Ovary (tissue), 10 donors: ENCODE measurements at places on chromosomes 12 and 14. TPM values are rescaled to one million over a fixed set of nuclear protein-coding genes. Genes with fewer than 3 reads are reported as not detected.
A peak's percentile ranks its signal among the peaks of the same experiment; 100 is the strongest.

Gene ARHGAP9
- 8.0 TPM for total RNA-seq

Gene COX8C
- total RNA-seq, result not detected

Gene GPRC5A
- total RNA-seq, result 71.5 TPM

Gene C14orf132
- total RNA-seq, result 5.3 TPM

Gene MANSC4
- 0.36 TPM for total RNA-seq

Gene KRT82
- total RNA-seq, result not detected

Gene SMIM41
- 2.6 TPM for total RNA-seq

Gene MTERF2
- total RNA-seq, result 11.7 TPM

Gene RITA1
- 15.4 TPM for total RNA-seq

Gene TAS2R9
- total RNA-seq, result not detected

DNA sequence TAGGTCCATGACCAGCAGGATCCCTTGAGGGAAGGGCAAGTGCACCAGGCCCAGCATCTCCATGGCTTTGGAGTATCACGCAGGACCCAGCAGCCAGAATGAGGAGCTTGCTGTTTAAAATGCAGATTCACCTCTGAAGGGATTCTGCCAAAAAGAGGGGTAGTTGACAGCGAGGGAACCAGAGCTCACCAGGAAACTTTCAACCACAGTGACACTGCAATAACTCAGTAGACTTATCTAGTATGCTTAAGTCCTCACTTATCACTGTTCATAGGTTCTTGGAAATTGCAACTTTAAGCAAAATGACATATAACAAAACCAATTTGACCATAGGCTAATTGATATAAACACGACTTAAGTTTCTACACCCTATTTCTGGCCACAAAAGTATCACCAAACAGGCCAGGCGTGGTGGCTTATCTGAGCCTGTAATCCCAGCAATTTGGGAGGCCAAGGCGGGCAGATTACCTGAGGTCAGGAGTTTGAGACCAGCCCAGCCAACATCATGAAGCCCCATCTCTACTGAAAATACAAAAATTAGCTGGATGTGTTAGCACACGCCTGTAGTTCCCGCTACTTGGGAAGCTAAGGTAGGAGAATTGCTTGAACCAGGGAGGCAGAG lies 21.4 kb upstream of the CKAP4 start:
- no peak for DNase-seq

DNA sequence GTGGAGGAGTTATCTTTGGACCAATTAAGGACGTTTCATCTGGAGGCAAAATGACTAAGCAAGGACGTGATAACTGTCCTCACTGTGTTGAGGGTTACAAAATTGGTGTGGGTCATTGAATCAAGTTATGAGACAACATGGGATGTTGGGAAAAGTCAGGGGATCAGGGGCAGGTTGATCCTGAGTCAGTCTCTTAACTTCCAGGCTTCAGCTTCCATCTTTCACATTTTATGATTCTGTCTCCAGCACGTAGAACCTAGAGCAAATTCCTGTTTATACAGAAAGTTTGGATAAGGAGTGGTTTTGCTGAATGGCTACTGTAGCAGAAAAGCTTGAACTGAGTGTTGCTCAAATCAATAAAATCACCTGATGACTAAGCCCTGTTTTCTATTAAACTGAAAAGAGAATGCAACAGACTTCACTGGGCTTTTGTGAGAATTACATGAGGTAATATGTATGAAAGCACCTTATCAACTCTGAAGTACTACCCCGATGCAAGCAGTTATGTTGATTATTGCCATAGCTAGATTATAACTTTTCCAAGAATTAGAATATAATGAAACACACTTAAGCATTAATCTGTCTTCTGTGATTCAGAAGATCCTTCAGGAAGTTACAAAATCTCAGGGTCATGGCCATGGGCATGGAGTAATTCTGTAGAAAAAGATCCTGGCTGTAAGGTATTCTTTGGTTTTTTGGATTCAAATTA lies 184.8 kb downstream of the ETV6 start:
- DNase-seq, result no peak

- no peak for DNase-seq
Observed at GRCh38 chr12:414859-415258, 13.4 kb downstream of the CCDC77 start.

DNA sequence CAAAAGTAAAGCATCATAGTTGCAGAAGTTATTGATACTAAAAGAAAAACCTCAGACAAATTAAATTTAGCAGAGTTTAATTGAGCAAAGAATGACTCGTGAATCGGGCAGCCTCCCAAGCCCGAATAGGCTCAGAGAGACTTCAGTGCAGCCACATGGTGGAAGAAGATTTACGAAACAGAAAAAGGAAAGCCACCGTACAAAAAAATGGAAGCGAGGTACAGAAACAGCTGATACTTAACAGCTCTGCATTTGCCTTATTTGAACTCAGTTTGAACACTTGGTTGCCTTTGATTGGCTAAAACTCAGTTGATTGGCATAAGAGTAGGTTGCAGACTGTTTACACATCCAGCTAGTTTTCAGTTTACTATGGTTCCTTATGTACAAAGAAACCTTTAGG lies 12.9 kb downstream of the TTC9 start:
- no peak for DNase-seq

DNA sequence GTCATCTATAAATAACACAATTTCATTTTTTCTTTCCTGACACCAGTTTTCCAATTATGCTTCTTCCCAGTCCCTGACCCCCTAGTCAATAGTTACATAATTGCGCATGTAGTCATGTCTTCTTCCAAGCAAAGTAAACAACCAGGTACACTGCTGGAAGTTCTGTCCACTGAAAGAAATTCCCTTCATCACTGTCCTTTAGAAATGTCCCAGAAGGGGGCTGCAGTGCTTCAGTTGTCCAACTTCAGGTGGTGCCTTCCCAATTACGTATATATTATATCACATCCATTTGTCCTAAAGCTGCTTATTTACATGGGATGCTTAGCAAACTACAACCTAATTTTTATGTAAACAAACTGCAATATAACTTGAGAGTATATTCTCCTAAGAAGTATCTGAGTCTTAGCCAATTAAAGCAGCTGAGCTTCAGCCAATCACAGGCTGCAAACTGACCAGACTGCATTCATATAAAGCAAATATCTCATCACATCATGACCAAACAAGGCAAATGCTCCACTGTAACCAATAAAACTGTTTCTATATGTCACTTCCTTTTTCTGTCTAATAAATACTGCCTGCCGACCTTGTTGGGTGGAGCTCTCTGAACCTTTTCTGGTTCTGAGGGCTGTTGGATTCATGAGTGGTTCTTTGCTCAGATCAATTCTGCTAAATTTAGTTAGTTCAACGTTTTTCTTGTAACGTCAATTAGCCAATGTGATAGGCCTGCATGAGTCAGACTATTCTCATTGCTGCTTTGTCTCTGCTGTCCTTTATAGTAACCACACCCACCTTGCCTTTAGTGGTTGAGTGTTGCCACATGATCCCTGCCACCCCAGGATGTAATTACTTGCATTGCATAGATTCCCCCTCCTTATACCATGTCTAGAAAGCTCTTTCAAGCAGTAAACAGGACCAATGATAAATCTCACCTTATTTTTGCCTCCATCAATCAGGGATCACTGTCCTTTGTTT lies 239.3 kb downstream of the ALG10B start:
- no peak for DNase-seq

- DNase-seq, result peak; percentile 29
Observed at GRCh38 chr14:105019861-105020814, 745 bp downstream of the CDCA4 start.

GRCh38 chr12:132495629-132496357 lies 5.8 kb downstream of the FBRSL1 start:
- no peak for DNase-seq

DNA sequence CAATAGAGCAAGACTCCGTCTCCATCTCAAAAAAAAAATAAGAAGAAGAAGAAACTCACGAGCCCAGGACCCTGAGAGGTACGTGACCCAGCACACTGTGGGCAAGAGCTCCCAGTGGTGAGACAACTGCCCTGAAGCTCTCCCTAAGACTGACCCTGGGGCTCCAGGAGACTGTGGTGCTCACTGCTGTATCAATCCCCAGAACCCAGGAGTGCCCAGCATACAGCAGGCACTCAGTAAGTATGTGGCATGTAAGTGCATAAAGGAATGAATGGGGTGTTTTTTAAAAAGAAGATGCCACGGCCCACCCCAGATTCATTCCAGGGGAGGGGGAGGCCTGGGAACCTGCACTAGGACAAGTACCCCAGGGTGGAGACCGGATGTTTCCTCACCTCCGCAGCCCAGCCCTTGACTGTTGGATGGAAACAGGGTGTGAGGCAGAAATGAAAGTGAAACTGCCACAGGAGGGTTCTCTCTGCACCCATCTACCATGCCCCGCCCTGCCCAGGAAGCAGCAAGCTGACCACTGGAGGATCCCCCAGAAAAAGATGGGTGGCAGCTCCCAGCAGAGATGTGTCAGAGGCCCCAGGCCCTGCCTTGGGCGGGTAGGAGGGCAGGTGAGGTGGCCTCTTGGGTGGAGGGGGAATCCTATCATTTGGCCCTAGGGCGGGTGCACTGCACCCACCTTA lies 12.2 kb downstream of the ITPK1 start:
- no peak for DNase-seq

GRCh38 chr12:53217051-53217930 lies 10.2 kb upstream of the ITGB7 start:
- DNase-seq, result no peak

GRCh38 chr14:35399083-35399937 lies 5.2 kb downstream of the NFKBIA start:
- no peak for DNase-seq

DNA sequence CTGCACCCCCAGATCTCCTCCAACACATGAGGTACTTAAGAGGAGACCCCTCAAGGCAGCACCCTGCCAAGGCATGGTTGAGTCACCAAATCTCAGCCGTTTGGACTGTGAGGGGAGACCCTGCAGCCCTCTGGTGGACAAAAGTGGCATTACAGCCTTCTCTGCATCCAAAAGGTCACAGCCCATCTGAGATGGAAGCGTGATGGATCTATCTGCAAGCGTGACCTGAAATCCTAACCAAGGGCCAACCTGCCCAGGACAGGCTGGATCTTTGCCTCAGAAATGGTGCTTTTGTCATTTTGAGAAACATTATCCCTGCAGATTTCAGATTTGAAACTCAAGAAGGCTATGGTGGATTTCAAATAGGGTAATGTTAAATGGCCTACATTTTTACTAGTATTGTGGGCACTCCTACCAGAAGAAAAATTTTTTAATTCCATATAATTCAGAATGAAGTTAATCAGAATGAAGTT lies 23.7 kb upstream of the DHRS4 start:
- DNase-seq, result peak; percentile 86

DNA sequence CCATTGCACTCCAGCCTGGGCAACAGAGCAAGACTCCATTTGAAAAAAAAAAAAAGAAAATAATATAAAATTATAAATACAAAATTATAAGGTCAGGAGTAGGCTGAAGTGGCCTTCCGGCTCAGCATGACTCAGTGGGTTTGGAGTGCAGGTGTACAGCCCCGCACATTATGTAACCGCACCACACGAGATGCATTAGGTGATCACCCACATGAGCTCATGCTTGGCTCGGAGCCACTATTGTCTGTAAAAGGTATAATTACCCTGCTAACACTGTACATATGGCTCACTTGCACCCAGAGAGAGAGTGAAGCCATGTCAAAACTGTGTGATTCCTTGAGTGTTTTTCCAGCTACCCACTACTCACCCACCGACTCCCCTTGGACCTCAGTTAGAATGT lies 557.0 kb downstream of the SLC6A15 start:
- no peak for DNase-seq

DNA sequence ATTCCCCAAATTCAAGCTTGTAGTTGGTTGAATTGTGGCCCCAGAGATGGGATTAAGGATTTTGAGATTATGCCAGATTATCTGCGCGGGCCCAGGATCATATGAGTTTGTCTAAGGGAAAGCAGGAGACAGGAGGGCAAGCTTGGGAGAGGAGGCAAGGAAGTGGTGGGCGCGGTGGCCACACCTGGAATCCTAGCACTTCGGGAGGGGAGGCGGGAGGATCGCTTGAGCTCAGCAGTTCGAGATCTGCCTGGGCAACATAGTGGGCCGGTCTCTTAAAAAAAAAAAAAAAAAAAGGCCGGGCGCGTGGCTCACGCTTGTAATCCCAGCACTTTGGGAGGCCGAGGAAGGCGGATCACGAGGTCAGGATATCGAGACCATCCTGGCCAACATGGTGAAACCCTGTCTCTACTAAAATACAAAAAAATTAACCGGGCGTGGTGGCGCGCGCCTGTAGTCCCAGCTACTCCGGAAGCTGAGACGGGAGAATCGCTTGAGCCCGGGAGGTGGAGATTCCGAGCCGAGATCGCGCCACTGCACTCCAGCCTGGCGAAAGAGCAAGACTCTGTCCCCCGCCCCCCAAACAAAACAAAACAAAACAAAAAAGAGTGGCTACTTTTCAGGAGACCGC lies 881 bp upstream of the PUS1 start:
- DNase-seq, result no peak

GRCh38 chr12:26090836-26091510 lies 33.9 kb downstream of the BHLHE41 start:
- no peak for DNase-seq

- DNase-seq, result no peak
Observed at GRCh38 chr12:128790653-128791373, 32.9 kb downstream of the SLC15A4 start.

DNA sequence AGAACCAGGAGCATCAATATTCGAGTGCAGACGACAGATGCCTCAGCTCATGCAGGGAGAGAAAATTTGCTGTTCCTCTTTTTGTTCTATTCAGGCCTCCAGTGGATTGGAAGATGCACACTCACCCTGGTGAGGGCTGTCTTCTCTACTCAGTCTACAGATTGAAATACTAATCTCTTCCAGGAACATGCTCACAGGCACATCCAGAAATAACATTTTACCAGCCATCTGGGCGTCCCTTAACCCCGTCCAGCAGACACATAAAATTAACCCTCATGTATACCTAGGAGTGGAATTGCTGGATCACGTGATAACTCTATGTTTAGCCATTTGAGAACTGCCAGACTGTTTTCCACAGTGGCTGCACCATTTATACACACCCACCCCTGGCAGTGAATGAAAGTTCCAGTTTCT lies 4.5 kb upstream of the OAS2 start:
- DNase-seq, result no peak

DNA sequence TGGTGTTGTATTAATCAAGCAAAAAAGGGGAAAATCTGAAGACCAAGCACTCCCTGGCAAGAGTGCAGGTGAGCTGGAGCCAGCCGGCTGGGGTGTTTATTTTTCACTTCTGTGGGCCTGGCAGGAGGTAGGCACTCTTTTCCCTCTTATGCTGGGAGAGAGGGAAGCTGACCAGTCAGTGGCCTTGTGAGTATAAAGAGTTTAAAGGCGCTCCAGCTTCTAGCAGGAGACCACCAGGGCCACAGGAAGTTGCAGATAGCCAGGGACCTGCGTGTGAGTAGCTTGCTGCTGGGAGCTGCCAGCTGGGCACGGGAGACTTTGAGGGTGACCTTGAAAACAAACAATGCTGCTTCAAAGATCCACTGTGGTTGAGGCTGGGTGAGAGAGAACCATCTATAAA lies 217.4 kb upstream of the PWP1 start:
- no peak for DNase-seq

DNA sequence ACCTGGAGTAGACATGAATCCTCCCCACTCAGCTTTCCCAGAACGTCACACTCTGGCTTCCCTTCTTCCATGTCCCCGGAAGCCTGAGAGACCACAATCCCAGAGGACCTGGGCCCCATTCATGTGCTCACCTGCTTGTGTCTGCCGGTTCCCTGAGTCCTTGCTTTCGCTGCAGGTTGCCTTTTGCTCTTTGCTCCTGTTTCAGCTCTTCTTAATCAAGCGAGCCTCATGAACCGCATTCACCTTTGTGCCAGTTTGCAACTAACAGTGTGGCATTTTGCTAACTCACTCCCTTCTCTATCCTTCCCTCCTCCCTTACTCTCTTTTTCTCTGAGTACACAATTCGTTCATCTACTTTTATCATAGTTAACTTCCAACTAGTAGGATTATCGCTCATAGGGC lies 23.1 kb downstream of the ENTPD5 start:
- no peak for DNase-seq

GRCh38 chr14:42090122-42090521 lies 483.4 kb downstream of the LRFN5 start:
- DNase-seq, result no peak
